Activated gamma-delta T cell treated with Interleukin-2 at 50 U/mL for 16 hours (primary cell): ENCODE measurements at places on chromosomes 3 and 15.

GRCh38 chr3:38318766-38319671 is 27.6 kb upstream of the XYLB start:
- no peak for DNase-seq

- DNase-seq, result no peak
These were observed 59.3 kb downstream of the MAP6D1 start for GRCh38 chr3:183766107-183766506.

- no peak for DNase-seq
These were observed 72.8 kb upstream of the ICE2 start for GRCh38 chr15:60551781-60552161.

DNA sequence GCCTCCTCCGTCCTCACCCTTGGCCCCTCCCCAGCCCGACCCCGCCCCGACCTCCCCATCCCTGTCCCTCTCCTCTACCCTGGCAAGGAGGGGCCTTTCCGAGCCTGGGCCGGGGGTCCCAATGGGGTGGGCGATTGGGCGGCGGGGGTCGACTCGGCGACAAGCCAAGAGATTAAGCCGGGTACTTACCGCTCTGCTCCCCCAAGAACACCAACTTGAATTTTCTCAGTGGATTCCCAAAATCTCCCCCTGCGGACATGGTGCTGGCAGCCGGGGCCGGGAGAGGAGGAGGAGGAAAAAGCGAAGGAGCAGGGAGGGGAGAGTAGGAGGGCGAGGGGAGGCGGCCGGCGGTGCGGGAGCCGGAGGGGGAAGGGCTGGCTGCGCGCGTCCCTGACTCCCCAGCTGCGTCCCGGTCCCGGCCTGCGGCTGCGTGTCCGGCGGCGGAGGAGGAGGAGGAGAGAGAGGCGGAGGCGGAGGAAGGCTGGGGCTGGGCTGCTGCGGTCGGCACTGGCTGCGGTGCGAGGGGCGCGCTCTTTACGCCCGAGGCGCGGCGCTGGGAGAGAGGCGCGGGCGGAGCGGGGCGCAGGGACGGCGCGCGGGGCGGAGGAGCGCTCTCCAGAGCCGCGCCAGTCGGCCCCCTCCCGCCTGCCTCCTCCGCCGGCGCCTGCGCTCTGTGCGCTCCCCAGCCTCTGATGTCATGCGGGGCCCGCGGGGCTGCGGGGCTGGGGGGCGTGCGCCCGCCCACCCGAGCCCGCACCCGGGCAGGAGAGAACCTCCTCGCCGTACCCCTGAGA is at the start of gene RAB6B:
RAB6B (minus strand) TSS at position 675 of the 794 bp plus-strand sequence; CDS start at position 259, 416 bp downstream.
- no peak for DNase-seq

- DNase-seq, result no peak
These were observed 19.0 kb upstream of the ARHGEF26 start for GRCh38 chr3:154102225-154102624.

- DNase-seq, result no peak
These were observed 12.5 kb downstream of the P2RY14 start for GRCh38 chr3:151265866-151266265.

GRCh38 chr15:68407886-68408881 is 23.8 kb downstream of the ITGA11 start:
- no peak for DNase-seq

DNA sequence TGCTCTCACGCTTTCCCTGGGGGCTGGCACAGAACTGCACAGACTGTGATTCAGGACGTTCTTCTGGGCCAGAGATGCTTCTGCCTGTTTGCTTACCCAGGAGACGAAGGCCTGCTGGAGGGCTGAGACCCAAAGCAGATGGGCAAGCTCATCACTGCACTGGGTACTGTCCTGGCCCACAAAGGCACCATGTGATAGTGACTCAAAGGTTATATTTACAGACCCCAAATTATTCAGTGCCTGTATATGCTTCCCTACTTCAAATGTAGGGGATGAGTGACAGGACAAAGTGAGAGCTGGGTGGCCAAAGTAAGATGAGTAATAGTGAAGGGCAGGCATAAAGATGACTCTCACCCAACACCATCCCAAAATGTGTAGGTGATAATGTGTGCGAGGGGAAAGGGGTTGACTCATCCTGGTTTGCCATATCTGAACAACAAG is 127.4 kb downstream of the WDR76 start:
- DNase-seq, result no peak

DNA sequence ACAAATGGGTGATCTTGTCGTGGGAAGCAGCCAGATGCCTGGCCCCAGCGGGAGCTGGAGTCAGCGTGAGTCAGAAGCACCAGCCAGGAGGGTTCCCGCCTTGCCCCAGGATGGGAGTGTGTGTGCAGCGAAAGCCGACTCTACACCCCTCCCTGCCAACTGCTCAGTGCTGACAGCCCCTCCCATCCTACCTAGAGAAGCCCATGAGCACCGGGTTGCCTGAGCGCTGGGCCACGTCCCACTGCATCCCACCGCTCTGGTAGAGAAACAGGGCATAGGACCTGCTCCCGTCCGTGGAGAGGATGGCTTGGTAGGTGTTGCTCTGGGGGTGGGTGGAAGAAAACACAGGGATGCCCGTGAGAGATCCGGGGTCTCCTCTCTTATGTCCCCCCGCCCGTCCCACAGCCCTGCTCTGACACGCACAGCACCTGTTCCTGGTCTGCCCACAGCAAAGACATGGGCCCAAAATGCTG is 42.9 kb downstream of the MUC4 start:
- no peak for DNase-seq

DNA sequence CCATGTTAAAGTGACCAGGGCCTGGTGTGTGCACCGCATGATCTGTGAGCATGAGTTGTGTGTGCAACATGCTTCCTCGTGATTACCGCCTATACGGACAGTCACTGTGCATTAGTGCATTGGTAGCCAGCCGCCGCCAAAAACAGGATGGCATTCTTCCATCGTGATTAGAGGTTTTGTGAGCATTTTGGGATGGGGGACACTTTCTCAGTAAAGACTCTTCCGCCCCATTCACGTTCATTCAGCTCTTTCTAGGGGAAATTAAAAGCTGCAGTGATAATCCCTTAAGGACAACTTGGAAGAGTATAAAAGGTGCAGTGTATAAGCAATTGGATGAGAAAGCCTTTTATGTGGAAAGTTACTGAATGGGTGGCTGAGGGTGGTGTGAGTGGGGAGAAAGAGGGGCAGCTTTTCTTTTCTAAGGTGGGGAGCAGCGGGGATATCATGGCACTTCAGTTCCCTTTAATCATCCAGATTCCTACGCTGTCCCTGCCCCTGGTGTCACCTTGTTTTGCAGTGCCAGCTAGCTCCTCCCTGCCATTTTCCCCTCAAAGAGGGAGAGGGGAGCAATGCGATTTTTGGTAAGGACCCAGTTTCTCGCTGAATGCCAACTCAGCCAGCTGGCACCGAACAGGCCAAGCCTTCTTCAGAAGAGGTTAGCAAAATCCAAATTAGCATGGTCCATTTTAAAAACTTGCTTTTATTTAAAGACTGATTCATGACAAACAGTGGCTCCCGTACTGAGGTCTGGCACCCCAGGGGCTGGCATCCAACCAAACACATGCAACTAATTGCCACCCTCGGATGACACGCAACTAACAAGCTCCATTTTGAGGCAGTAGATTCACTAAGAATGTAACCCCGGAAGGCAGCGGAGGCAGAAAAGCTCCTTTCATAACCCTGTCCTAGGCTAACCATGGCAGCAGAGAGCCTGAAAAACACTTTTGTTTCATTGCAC is 447.8 kb downstream of the FHIT start:
- DNase-seq, result no peak

DNA sequence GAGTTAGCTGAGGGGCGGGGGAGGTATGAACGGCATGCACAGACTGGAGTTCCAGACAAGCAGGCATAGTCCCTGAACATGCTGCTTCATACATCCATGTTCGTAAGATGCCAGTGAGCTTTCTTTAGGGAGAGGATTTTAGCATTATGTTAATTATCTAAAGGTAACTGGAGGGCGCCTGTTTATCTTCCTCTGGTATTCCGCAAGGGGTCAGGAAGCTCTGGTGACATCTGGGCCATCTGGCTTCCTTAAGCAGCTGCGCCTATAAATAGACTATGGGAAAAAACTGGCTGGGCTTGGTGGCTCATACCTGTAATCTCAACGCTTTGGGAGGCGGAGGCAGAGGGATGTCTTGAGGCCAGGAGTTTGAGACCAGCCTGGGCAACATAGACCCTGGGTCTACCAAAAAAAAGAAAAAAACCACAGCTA is 1.5 kb upstream of the FBXO22 start:
- no peak for DNase-seq

- DNase-seq, result no peak
These were observed 72.6 kb downstream of the NAALADL2 start for GRCh38 chr3:174931473-174932353.

GRCh38 chr15:70701891-70702568 is 61.3 kb downstream of the UACA start:
- DNase-seq, result no peak
